Activated naive CD8-positive, alpha-beta T cell treated with anti-CD3 and anti-CD28 coated beads for 36 hours (primary cell): ENCODE measurements at places on chromosomes 16 and 17.

DNA sequence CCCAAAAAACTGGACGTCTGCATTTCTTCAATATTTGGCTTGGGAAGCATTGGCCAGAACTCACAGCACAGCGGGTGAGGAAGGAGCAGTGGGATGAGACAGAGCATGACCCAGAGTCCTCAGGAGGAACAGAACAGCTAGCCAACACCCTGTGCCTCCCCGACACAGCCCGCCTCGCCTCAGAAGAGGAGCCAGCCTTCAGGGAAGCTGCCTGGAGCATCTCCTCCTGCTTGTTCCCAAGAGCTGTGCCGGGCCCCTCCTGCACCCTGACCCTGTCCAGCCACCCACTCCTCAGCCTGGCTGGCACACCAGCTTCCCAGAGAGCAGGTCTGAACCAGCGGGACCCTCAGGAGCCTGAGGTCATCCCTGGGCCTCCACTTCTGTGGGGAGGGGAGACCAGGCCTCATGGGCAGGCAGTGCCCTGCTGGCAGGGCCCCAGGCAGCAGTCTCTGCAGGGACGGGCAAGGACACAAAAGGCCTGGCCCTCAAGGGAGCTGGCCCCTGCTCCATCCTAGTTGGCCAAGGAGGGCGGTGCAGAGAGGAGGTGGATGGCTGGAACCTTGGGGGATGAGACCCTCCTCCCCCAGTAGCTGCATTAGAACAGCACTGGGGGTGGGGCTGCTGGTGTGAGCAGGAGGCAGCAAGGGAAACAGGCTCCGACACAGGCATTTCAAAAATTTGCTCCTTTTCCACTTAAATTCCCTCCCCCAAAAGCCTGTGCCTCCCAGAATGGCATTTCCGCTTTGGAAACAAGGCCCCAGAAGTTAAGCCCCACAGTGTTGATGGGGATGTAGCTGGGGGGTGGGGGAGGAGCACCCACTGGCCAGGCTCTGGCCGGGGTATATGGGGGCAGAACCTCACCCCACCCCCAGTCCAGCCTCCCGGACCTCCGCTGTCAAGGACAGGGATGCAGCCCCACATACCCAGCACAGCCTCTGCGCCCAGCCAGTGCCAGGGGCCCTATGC, 1.8 kb upstream of the BCAR1 start:
- no peak for DNase-seq

GRCh38 chr16:87435372-87436224, 43.5 kb downstream of the MAP1LC3B start:
- no peak for DNase-seq

GRCh38 chr17:412211-413015, 59.8 kb upstream of the RPH3AL start:
- peak; percentile 51 for DNase-seq

GRCh38 chr17:66928949-66929348, 35.6 kb upstream of the CACNG4 start:
- DNase-seq, result no peak

DNA sequence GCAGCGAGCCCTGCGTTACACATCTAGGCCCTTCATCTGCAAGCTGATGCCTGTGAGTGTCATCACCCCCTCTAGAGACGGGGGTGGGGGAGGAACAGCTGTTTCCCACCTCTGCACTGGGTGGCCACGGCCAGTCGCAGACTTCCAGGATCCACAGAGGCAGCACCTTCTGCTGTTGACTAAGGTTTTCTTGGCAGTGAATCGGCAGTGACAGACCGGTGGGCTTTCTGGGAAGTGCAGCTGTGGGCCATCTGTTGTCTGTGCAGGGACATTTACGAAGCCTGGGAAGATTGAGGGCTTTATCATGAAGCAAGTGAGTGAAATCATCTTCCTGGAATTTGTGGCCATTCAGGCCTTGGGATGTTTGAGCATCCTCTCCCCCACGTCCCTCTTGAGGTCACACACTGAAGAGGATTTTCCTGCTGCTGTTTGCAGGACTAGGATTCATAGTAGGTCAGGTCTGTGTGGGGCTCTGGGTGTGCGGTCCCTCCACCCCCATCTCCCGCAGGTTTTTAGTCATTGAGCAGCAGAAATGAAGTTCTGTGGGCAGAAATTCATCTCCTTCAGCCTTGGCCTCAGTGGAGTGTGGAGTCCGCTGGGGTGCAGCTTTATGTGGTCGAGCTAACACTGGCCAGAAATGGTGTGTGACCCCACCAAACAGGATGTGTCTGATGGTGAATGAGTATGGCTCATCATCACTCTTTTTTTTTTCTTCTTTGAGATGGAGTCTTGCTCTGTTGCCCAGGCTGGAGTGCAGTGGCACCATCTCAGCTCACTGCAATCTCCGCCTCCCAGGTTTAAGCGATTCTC, 12.0 kb downstream of the PGS1 start:
- no peak for DNase-seq

GRCh38 chr17:11832401-11833137, 164.7 kb downstream of the ZNF18 start:
- no peak for DNase-seq

DNA sequence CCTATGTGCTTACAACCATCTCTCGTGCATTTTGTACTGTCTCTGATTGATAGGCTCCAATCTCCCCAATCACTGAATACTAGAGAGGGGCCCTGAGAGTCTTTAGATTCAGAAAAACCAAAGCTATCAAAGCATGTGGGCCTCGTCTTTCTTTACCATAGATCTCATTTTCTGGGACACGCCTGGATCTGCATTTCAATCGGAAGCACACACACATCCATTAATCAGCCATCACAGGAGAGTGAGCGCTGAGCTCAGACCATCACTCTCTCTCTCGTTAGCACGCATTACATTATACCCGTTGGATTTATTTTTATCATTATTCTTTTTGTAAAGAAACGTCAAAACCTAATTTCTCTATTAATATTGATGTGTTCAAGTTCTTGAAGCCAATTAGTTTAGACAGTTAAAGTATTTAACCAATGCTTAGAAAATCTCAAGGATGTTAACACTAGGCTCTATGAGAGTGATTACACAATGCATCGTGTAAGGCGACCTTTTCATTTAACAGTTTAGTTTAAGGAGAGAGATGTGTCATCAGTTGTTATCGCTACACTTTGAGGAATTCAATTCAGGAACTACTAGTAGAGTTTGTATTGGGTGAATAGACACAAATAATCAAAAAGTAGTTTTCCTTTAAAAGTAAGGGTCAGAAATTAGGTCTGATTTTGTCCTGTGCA, 650.7 kb downstream of the CDH8 start:
- DNase-seq, result no peak

DNA sequence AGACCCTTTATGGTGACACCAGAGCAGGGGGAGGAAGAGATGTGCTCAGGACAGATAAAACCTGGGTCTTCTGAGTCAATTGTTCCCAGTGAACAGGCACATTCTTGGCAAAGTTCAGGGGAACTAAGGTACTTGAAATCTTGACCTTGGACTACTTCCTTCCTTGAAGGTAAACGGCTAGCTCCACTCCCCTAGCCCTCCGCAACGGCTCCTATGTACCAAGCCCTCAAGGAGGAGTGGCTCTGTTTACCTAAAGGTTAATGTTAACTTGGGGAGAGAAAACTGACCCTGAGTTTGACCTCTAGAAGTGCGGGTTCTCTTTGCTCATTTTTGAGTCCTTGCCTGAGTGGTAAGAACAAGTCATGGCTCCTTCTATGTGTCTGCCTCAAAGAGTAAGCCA, 7.8 kb downstream of the TTLL6 start:
- no peak for DNase-seq

GRCh38 chr16:72665701-72666100, 382.2 kb downstream of the ZFHX3 start:
- DNase-seq, result no peak

GRCh38 chr17:68097161-68097805, 61.7 kb downstream of the KPNA2 start:
- no peak for DNase-seq

DNA sequence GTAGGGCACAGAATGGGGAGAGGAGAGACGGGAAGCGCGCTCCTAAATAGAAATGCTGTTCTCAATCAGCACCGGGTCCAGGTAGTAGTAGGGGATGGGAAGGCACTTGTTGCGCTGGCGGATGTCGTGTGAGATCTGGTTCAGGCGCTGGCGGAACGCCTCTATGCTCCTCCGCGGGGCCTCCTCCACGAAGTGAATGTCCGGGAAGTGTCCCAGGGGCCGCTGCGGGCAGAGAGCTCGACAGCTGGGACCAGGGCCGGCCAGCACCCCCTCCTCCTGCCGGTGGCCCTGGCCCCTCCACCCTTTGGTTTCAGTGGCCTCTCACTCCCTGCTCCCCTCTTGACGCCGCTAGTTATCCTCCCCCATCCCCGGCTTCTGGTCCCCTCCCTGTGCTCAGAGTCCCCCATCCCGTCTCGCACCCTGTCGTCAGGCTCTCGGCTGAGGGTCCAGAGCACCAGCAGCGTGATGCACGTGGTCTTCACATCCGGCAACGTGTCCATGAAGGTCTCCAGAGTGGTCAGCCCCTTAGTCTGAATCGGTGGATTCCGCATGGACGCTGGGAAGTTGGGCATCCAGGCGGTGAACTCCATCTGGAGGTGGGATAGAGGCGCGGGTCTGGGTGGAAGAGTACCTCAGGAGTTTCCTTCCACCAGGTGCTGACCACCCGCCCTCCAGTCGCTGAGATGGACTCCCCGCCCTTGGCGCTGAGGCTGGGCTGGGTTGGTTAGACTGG, 14.6 kb downstream of the ALOX12B start:
- peak; percentile 24 for DNase-seq

GRCh38 chr17:34164837-34165236, 90.2 kb upstream of the CCL2 start:
- no peak for DNase-seq

GRCh38 chr17:61720016-61720795, 129.2 kb upstream of the NACA2 start:
- DNase-seq, result no peak

GRCh38 chr17:79707931-79708891, 22.5 kb upstream of the ENPP7 start:
- peak; percentile 42 for DNase-seq

DNA sequence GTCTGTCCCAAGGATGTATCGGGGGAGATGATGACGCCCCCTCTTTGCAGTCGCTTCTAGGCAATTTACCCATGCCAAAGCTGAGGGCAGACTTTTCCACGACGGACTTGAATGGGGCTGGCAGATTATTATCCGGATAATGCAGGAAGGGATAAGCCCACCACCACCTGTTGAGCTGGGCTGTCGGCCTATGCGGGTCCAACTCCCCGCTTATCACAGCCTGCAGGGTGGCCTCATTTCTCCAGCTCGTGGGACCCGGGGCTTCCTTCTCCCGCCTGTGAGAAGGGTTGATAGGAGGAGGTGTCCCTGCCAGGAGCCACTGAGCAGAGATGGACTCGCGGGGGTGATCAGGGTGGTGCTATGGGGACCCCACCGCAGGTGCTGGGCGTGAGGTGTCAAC, 559 bp downstream of the CACNG5 start:
- no peak for DNase-seq

DNA sequence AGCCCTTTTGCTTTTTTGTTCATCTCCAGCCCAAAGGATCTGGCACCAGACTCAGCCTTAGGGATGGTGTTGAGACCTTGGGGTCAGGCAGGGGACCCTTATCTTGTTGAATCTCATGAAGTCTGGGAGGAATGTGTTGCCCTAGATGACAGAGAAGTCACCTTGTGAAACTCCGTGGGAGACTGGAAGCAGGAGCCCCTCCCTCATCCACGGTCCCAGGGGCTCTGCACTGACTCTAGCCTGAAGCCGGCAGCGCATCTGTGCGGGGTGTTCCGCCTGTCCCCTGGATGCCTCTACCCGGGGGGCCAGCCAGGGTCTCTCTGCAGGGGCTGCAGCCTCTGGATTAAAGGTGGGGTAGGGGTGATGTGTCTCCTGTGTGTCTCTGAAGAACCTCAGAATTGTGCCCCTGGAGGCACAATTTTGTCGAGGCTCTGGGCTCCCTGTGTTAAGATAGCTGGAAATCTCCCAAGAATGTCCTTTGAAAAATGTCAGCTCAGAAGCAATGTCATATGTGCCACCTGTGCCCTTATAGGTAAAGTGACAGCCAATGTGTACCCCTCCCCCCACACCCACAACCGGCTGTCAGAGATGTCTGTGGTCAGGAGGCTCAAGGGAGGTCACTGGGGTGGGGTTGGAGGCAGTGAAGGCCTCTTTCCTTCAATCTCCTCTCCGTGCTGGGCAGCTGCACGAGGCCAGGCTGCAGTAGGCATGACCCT, 32.1 kb upstream of the CDC42EP4 start:
- DNase-seq, result no peak

GRCh38 chr16:53664724-53665345, 38.8 kb downstream of the RPGRIP1L start:
- no peak for DNase-seq

- no peak for DNase-seq
Observed at GRCh38 chr16:27381236-27381635, 20.7 kb upstream of the IL21R start.

GRCh38 chr16:17939723-17940122, 396.8 kb downstream of the NPIPA8 start:
- DNase-seq, result no peak

GRCh38 chr16:85605912-85606841, 6.9 kb upstream of the GSE1 start:
- DNase-seq, result no peak

DNA sequence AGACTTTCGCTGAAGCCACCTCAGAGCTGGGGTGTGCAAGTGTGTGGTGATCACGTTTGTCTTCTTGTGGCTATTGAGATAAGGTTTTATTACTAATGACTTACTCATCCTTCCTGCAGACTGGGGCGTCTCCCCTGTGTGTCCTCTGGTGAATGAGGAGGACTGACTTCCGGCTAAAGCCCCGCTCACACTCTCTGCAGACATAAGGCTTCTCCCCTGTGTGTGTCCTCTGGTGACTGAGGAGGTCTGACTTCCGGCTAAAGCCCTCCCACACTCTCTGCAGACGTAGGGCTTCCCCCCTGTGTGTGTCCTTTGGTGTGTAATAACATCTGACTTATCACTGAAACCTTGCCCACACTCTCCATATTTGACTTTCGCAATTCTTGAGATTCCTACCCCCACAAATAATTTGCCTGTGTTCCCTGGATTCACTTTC, 19.4 kb downstream of the PRDM7 start:
- DNase-seq, result no peak

- DNase-seq, result no peak
Observed at GRCh38 chr17:5035315-5035714, at the start of gene SLC52A1. Gene SLC52A1, minus strand, starts transcription at chr17:5035426. Its CDS starts 820 bp downstream, at chr17:5034606.

DNA sequence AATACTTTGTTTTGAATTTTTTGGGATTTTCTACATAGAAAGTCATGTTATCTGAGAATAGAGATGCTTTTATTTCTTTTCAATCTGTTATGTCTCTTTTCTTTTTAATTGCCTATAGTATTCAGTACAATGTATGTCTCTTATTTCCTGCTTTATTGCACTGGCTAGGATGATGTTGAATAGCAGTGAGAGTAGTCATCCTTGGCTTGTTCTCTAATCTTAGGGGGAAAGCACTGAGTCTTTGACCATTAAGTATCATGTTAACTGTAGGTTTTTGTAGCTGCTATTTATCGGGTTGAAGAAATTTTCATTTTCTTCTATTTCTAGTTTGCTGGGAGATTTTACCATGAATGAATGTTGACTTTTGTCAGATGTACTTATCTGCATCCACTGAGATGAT, 10.0 kb upstream of the ABCA3 start:
- no peak for DNase-seq

- peak; percentile 11 for DNase-seq
Observed at GRCh38 chr17:64081802-64082799, 47.8 kb downstream of the ERN1 start.

DNA sequence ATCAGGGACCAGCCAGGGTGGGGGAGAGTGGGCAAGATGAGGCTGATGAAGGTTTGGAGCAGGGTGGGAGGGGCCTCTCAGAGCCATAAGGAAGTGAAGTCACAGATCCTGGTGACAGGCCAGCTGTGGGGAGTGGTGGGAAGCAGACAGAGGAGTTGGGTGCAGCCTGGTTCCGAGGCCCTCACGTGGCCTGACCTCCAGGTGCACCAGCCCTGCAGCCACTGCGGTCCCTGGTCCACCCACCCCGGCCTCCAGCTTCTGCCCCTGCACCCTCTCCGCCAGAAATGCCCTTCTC, 3.9 kb upstream of the ZFPM1 start:
- no peak for DNase-seq
